Suppressor macrophage treated with lipopolysaccharide for 1 hour (primary cell): ENCODE measurements at places on chromosomes 2 and 18.

DNA sequence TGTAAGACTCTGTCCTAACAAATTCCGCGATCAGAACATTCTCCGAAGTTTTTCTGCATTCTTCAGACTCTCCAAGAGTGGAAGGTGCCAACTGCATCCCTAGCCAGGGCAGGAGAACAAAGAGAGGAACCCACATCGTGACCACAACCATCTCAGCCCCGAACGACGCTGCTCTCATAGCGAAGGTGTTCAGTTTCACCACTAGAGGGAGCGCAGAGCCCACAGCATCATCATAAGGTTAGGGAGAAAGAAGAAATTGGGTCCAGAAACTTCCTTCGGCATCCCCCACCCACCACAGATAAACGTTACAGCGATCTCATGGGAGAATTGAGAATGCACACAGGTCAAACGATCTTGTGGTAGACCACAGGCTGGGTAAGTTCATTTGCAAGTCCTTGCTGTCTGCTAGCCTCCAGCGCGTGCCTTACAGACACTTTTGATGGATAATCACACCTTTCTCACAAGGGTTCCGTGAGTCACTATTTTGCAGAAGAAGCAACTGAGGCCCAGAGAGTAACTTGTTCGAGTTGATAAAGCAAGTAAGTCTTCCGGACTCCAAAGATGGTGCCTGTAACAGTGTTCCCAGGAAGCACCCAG, 53.7 kb upstream of the ARL4C start:
- DNase-seq, result peak; percentile 83

DNA sequence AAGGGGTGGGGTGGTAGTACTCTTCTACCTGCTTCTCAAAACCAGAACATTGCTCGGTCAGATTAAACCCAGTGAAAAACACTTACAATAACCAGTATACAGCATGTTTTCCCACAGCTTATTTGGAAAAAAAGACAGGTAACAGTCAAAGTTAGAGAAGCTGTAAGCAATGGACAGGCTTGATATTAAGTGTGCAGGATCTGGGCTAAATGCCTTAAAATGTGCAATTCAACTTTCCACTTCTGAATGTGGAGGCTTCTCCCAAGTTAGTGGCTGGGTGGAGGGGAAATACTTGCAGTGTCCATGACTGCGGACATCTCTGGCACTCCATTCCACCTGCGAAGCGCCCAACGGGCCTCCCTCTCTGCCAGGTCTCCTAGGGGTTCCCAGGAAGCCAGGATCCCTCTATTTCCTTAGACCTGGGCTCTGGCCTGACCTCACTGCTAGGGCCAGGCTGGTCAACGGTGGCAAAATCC, 5.3 kb downstream of the ZEB2 start:
- DNase-seq, result peak; percentile 42

DNA sequence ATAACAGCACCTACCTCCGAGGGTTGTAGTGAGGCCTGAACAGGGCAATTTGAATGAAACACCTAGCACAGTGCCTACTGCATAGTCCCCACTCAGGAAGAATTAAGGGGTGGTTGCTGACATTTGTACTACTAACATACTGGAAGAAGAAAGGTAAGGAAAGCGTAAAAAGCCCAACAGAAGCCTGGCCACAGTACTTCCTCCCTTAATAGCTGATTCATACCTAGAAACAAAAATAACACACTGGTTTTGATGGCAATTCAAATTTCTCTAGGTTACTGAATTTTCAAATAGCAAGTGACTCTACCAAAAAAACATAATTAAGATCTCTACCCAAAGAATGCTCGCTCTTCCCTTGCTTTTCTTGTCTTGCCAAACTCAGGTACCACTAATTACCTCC, 16.2 kb downstream of the SUCLG1 start:
- no peak for DNase-seq

DNA sequence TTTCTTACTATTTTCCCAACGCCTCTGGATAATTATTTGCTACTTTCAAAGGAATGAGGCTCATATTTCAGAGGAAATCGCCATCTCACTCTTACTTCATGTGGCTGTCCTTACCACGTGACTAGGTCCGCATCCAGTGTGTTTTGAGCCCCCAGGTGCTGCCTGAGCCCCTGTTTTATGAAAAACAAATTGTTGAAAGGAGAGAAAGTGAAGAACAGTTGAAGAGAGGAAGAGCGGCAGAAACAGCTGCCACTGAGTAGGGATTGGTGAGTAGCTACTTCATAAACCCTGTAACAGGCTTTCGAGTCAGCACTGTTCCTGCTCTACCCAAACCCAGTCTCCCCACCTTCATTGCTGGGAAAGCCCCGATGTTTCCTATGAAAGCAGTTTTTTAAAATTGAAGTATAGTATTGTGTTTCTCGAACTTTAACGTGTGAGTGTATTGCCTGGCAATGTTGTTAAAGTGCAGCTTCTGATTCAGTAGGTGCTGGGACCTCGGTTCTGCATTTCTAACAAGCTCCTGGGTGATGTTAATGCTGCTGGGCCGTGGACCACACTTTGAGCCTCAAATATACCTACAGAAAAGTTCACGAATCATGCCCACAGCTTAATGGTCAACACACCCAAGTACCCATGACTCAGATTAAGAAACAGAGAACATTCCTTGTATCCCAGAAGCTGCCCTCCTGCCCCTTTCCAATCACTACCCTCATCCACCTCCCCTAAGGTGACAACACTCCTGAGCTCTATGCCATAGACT, 39.7 kb downstream of the TMEM177 start:
- no peak for DNase-seq

DNA sequence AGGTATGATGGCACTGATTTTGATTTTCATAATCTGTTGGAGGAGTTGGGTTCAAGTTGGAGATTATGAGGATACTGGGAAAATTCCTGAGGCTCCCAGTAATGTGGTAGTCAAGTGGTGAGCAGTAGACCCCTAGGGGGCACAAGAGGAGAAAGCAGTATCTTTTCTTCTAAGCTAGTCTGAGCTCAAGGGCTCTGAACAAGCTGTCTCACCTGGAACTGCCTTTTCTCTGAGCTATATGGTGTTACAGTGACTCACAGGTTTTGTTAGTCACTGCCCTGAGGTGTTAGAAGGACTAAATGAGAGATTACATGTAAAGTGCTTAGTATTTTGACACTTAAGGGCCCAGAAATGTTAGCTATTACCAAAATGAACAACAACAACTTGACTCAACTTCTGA, 42.2 kb downstream of the CD302 start:
- peak; percentile 11 for DNase-seq

DNA sequence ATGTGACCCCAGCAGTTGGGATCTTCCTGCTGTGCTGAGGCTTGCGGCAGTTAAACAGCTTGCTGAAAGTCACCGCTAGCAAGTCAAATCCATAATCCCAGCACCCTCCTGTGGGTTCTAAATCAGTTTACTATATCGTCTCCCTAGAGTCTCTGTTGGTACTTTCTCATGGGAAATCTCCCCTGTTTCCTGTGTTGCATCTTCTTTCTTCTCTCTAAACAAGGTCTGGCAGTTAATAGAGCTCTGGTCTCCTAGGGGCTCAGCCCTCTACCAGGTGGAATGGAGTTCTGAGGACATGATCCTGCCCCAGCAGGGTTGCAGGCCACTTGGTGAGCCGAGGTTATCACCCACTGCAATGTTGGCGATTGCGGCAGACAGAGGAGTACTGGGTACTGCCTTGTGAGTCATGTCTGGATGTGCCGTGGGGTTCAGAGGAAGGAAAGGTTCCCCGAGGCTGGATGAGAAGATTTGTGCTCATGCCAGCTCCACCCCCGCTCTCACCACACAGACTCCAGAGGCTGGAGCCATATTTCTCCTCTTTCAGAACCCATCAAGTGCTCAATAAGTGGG, 59.4 kb upstream of the SIX2 start:
- no peak for DNase-seq

GRCh38 chr18:8763611-8764010, 58.3 kb downstream of the MTCL1 start:
- DNase-seq, result no peak

GRCh38 chr18:55552526-55553189, 35.3 kb downstream of the TCF4 start:
- DNase-seq, result no peak
